PC-9 (cell line): ENCODE measurements at places on chromosomes 5 and 9. TPM values are rescaled to one million over a fixed set of nuclear protein-coding genes. Genes with fewer than 3 reads are reported as not detected.
A peak's percentile ranks its signal among the peaks of the same experiment; 100 is the strongest.

Gene CKS2
- 138 and 260 TPM in 2 replicates for total RNA-seq

Gene CACNA1B
- total RNA-seq, result not detected in 2 replicates

Gene OR1Q1
- total RNA-seq, result not detected in 2 replicates

Gene TGFBI
- total RNA-seq, result 430 and 437 TPM in 2 replicates

Gene CCNI2
- 1.2 and 1.7 TPM in 2 replicates for total RNA-seq

Gene LCN12
- 9.3 and 14.2 TPM in 2 replicates for total RNA-seq

Gene TNFSF15
- total RNA-seq, result 0.33 and 0.55 TPM in 2 replicates

Gene HEMGN
- total RNA-seq, result not detected in 2 replicates

Gene HINT1
- total RNA-seq, result 210 and 262 TPM in 2 replicates

Gene FOXD4L5
- 0.37 and 0.40 TPM in 2 replicates for total RNA-seq

Gene BNC2
- 2.7 and 2.9 TPM in 2 replicates for total RNA-seq

Gene NADK2
- total RNA-seq, result 43.7 and 55.7 TPM in 2 replicates

Gene GMCL2
- not detected in 2 replicates for total RNA-seq

DNA sequence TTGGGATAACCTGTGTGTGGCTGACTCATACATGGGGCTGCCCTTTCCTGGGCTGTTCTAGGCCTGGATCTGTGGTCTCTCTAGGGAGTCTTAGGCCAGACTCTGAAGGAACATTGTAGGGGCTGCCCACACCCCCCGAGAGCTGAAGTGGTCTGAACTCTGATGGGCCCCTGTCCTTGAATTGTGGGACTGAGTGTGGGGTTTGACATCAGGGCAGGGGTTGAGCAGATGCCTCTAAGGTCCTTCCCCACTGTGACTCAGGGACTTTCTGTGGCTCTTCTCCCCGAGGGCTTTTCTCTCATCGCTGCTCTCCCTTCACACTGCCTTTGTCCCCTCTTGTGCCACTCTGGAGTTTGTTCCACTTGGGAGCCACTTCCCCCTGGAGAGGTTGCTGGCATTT, 215.0 kb downstream of the MELK start:
- no peak for DNase-seq

DNA sequence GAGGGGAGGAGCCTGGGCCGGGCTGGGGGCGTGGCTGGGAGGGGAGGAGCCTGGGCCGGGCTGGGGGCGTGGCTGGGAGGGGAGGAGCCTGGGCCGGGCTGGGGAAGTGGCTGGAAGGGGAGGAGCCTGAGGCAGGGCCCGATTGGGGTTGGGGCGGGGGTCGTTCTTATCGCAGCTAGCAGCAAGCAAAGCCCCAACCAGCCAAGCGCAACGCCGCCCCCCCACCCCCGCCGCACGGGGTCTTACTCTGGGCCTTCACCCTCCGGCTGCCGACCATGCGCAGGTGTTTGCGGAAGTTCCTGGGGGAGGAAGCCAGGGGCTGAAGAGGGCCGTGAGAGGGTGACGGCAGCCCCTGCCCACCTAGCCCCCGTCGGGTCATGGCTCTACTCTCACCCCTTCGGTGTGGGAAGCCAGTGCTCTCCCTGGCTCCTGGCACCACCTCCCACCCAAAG, 5.0 kb downstream of the NSMF start:
- DNase-seq, result no peak

DNA sequence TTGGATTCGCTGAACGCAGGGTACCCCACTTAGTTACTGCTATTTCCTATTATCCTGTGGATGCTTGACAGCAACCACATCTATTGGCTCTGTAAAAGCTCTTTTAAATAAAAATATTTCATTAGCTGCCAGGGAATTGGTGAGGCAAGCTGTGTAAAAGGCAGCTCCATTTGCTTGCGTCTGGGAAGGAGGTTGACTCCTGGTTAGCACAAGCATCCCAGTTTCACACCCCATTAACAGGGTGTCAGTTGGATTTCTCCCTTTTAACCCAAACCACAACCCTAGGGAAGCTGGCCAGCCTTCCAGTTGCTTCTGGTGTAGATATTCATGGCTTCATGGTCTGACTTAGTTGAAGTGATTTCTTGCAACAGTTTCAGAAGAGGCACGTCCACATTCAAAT, 151.0 kb downstream of the GPBP1 start:
- no peak for DNase-seq

DNA sequence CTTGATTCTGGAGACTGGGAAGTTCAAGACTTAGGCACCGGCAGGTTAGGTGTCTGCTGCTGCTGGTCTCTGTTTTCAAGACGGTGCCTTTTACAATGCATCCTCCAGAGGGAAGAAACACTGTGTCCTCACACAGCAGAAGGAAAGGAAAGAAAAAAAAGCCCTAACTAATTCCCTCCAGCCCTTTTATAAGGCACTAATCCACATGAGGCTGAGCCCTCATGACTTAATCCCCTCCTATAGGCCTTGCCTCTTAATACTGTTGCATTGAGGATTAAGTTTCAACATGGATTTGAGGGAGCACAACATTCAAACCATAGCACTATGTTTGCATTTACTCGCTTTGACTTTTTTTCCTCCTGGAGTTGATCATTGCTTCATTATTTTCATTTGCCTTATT, 585.9 kb downstream of the TLR4 start:
- DNase-seq, result no peak

GRCh38 chr9:124506931-124507879, at the start of gene NR5A1:
Gene NR5A1, minus strand, starts transcription at chr9:124507399. Its CDS starts 4,004 bp downstream, at chr9:124503395.
- no peak for DNase-seq

DNA sequence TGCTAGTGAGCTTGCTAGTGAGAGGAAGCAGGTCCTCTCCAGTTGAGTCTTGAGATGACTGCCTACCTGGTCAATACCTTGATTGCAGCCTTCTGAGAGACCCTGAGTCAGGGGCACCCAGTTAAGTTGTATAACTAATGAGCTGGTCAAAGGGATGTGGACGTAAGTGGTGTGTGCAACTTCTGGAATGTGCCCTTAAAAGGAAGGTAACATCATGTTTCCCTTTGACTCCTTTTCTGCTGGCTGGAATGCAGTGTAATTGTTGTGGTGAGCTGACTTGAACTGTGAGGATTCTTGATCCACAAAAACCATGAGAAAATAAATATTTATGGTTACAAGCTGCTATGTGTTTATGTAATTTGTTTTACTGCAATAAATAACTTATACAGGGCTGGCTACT, 2.4 kb upstream of the SNX2 start:
- peak; percentile 67 for DNase-seq

DNA sequence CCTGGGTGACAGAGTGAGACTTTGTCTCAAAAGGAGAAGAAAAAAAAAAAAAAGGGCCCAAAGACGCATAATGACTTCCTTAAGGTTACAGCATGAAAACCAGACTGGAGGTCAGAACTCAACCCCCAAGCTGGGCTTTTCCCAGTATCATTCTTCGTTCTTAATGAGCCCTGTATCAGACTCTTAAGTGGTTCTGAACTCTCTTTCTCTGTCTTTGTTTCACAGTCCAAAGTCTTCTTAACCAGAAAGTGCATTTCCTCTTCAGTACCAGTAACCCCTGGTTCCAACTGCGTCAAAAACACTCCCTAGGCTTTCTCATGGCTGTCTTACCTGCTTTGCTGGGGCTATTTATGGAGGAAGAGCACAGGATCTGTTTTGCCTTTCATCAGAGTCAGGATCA, 38.4 kb upstream of the SHB start:
- no peak for DNase-seq

GRCh38 chr9:124133727-124134126, 122.2 kb downstream of the LHX2 start:
- peak; percentile 41 for DNase-seq

DNA sequence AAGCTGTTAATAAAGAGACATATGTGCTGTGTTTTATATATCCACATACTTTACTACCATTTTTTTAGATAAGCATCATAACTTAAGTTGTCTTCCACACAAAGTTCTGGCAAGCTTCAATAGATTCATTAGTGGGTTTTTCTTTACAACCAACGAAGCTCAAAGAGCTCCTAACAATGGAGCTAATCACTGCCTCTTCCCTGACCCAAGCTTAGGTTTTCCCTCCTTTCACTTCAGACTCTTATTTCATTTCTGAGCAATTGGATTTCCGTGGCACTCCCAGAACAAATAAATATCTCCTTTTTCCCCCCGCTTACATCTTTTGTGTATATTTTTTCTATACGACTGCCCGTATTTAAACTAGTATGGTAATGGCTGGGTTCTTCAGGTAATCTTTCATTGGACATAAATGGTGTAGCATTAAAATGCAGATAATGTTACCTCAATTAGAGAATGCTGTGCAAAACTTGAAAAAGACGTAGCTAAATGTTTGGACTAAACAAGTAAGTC, 275.5 kb upstream of the TMEM161B start:
- no peak for DNase-seq

DNA sequence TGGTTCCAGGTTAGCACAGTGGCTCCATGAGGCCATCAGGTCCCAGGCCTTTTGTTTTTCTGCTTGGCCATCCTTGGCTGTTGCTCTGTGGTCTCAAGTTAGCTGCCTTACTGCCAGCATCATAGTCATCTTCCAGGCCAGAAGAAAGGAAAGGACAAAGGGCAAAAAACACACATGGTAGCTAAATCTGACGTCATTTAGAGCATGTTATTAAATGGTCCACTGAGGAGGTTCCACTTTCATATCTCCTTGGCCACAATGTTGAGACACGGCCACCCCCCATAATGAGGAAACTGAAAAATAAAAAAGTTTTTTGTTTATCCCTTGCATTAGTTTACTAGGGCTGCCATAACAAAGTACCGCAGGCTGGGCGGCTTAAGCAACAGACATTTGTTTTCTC, 106.4 kb upstream of the NIPBL start:
- DNase-seq, result no peak

DNA sequence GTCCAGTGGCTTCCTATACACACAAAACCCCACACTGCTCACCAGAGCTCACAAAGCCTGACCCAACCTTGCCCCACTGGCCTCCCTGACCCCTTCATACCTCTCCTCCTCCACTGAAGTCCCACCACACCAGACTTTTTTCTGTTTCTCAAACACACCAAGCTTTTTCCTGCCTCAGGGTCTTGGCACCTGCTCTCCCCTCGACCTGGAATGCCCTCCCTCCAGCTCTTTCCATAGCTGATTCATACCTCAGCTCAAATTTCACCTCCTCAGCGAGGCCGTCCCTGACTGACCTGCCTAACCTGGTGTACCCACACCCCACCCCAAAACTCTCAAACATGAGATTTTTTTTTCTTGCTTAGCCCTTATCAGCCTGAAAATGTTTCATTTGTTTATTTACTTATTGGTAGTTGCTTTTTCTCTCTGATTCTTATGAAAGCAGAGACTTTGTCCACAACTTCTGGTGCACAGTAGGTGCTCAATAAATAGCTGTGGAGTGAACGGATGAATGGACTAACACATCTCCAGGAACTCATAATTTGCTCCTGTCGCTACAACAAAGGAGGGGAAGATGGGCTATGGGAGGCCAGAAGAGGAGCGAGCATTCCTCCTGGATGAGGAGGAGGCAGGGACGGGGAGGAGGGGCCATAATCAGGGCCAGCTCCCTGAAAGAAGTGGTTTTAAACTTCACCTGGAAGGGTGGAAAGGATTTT, 84.3 kb downstream of the SH3TC2 start:
- peak; percentile 82 for DNase-seq

GRCh38 chr9:37954581-37954981, 50.7 kb upstream of the SLC25A51 start:
- DNase-seq, result no peak

- no peak for DNase-seq
Measured at GRCh38 chr5:38793099-38793498, 52.7 kb upstream of the OSMR start.

GRCh38 chr5:13188371-13188770, 756.1 kb downstream of the DNAH5 start:
- no peak for DNase-seq

- DNase-seq, result no peak
Measured at GRCh38 chr5:1641041-1641440, 117.3 kb upstream of the LPCAT1 start.

DNA sequence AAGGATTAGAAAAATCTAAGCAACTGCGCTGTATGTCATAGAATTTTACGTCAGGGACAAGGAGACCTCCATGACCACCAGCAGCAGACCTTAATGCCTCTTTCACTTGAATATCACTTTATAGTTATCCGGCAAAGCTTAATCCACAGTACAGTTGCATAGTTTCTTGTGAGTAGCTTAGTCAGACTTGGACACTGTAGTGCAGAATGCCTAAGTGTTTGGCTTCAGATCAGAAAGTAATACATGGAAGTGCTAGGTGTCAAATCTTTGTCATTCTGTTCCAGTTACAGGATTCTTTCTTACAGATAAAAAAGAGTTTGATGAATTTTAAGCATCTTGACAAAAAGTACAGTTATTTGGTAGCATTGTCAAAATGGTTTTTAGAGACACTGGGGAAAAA, 239.9 kb upstream of the PAPPA start:
- DNase-seq, result no peak

DNA sequence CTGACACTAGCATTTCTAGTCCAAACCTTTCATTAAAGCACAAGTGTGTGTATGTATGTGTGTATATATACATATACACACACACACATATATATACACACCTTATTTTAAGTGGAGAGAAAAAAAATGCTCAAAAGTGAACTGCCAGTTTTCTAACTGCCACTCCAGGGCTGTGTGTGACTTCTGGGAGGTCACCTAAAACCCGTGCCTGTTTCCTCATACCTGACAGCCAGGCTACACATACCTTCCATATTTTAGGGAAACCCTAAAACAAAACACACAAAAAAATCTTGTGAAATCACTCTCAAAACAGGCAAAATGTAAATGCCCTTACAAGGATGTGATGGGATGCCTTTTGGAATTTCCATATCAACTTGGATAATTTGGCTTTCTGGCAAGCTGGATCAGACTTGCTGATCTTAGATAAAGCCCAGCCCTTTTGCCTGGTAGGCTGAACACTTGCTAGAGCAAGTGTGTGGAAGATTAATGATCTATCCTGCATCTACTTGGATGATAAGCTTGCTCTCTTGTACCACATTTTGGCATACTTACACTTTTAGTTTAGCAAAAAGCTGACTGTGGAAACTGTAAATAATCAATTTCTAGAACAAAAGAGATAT, 127.8 kb downstream of the GNAQ start:
- DNase-seq, result peak; percentile 90

- no peak for DNase-seq
Measured at GRCh38 chr5:10317825-10318682, 10.4 kb upstream of the CMBL start.

- no peak for DNase-seq
Measured at GRCh38 chr9:124035001-124035650, 23.6 kb downstream of the LHX2 start.

- no peak for DNase-seq
Measured at GRCh38 chr5:134130239-134130945, 15.9 kb downstream of the TCF7 start.

GRCh38 chr5:160961761-160962160, 109.8 kb upstream of the ATP10B start:
- DNase-seq, result no peak

DNA sequence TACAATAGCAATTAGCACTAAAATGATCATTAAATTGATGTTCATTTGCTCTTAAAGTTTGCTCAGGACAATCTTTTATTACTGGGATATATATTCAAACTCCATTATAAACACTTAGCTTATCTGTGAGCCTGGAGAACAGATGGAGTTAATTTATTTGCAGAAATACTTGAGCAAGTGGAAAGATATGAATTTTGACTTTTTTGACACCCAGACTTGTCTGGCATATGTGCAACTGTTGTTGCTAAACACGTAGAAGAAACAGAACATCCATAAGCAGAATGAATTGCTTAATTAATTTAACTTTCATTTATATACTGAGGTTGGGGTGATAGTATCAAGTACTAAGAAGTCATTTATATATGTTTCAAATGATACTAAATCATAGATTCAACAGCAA, 820.7 kb upstream of the TYRP1 start:
- no peak for DNase-seq
